Stimulated activated CD4-positive, alpha-beta T cell treated with anti-CD3 and anti-CD28 coated beads, Interleukin-4, amount 100 ng/mL, for 4 hours (primary cell): ENCODE measurements at places on chromosomes 11 and 22.

DNA sequence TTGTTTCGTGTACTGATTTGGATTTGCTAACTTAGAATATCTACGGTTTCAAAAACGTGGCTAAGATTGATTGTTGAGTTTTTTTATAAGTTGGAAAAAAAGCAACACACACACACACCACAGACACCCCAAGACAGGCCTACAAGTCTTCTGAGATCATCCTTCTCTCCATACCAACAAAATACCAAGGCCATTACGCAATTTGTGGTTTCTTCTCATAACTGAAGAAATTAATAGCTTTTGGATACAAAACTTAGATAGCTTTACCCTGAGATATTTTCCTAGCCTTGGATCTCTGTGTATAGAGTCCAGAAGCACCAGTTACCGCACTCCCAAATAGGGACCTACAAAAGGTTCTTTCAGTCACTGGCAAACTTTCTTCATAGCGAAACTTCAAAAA lies 113.6 kb downstream of the SIK3 start:
- DNase-seq = no peak

- no peak for DNase-seq
Observed at GRCh38 chr11:70381872-70382861, 16.2 kb upstream of the CTTN start.

GRCh38 chr11:86800076-86800959 lies at the start of gene PRSS23:
Gene PRSS23, plus strand, starts transcription at chr11:86800542. Its CDS starts 7,102 bp downstream, at chr11:86807644.
- peak; percentile 36 for DNase-seq

GRCh38 chr11:128741916-128742315 lies 48.0 kb downstream of the FLI1 start:
- no peak for DNase-seq

GRCh38 chr11:67588136-67588503 lies 4.5 kb downstream of the GSTP1 start:
- DNase-seq = no peak

GRCh38 chr11:86592659-86593451 lies 79.6 kb downstream of the ME3 start:
- peak; percentile 74 for DNase-seq

GRCh38 chr22:39825661-39826102 lies 67.9 kb downstream of the ENTHD1 start:
- no peak for DNase-seq

DNA sequence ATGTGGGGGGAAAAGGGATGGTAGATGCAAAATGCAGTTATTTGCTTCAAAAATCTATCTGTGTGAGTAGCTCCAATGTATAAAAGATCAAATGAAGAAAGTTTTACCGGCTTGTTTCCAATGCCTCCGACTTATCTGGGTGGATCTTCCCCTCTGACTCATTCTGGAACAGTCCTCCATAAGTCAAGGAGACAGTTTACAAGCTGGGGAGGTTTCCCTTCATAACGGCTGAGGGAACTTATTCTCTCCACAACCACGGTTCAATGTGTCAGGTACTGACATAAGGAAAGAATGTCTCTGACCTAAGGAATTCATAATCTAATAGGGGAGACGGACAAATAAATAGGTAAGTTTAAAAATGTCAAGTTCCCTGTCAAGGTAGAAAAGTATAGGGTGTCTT lies 49.7 kb upstream of the BIRC3 start:
- no peak for DNase-seq

GRCh38 chr22:46677323-46678002 lies 57.3 kb downstream of the GRAMD4 start:
- DNase-seq = no peak

DNA sequence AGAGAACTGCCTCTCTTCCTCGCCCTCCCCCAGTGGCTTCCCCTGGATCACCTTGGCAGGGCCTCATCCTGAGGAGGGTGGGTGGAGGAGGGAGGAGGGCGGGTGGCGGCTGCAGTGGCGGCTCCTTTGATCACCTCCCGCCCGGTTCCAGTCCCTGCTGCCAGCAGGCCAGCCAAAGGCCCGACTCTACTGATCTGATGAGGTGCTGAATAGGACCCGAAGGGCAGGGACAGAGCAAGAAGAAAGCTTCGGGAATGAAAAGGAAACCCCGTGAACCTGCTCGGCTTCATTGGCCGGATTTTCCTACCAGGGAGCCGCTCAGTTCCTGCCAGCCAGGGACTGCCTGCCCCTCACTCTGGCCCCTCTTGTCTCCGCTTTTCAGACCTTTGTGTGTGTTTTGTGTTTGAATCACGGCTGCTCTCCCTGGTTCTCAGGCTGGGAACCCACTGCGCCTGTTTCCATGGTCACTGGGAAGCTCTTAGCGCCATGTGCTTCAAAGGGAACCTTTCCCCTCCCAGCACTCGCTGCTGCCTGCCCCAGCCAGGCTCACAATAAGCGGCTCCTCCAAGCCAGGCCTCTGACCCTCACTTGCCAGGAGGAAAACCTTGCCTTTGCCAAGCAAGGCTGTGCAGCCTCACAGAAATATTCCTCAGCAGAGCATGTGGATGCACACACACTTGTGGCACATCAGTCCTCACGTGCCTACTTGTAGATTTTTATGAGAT lies 56.8 kb downstream of the C22orf31 start:
- DNase-seq = no peak

- no peak for DNase-seq
Observed at GRCh38 chr22:49749227-49749626, 78.4 kb downstream of the BRD1 start.

DNA sequence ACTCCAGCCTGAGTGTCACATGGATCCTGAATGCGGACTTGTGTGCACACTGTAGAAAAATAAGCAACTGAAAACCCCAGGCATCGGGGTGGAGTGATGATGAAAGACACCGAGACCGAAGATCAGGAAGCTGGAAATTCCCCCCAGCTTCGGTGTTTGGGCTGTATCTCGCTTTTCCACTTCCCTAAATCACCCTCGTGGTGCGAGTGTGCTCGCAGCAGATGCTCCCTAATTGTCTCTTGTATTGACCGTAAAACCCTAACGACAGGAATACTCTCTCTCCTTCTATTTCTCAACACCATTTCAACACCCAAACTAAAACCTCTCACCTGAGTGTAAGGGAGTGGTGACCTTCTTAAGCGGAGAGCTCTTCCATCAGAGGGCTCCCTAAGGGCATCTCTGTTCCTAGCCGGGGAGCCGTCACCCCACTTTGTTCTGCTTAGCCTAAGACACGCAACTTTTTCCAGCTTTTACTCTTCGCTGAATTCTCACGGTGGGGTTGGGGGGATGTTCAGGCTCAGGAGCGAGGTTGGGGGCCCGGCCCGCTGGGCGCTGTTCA lies 635 bp upstream of the GRK3 start:
- DNase-seq = peak; percentile 18

DNA sequence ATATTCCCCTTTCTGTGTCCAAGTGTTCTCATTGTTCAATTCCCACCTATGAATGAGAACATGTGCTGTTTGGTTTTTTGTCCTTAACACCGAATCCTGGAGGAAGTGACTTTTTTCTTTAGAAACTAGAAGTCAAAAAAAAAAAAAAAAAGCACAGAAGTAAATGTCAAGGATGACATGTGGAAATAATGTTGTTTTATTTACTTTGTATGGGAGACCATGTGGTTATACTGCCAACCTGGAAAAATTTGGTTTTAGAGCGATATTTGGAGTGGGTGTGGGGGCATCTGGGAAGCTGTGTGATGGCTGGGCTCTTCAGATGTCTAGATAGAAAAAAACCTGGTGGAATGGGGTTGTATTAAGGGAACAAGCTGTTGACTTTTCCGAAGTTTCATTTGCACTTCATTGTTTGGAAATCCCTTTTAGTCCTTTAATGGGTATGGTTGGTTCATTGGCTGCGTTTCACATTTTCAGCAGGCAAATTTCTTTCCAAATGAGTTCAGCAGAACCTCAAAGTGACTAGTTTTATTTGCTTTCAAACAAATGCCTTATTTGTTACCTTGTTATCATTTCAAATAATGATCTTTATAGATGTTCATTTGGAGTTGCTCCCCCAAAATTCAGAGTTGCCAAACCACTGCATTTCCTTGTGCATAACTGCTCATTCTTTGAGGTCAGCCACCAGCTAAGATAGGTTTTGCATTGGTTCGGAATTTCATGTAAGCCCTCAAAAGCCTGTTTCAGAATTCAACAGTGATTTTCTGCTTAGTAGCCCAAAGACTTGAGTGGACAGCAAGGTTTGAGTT lies 508.2 kb downstream of the METTL15 start:
- no peak for DNase-seq

DNA sequence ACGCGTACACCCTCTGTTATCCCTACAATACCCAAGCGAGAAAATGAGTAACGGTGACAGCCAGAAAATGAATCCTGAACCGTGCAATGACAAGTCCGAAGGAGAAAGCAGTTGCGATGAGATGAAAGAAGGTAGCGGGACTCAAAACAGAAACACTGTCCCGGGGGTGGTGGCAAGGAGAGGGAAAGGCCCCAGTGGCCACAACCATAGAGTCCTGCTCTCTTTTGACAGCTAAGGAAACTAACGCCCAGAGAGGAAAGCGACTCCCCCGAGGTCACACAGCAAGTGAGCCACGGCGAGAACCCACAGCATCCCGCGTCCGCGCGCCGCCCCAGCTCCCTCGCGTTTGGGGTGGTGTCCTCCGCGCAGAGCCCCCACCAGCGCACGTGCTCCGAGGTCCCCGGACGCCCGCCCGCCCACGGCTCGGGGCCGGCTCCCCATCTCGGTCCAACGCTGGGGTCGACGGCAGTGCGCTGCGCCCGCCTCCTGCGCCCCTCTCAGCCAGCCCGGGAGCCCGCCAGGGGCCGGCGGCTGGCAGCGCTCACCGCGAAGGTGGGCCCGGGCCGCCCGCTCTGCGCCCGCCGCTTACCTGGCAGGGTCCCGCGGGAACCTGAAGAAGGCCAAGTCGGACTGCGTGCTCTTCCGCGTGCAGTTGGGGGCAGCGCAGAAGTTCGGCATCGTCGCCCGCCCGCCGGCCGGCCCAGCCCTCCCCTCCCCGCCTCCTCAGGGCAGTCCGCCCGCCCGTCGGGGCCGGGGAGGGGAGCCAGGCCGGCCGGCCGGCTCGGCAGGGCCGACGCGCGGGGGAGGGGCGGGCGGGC lies 564 bp downstream of the THAP12 start:
- DNase-seq = peak; percentile 43

DNA sequence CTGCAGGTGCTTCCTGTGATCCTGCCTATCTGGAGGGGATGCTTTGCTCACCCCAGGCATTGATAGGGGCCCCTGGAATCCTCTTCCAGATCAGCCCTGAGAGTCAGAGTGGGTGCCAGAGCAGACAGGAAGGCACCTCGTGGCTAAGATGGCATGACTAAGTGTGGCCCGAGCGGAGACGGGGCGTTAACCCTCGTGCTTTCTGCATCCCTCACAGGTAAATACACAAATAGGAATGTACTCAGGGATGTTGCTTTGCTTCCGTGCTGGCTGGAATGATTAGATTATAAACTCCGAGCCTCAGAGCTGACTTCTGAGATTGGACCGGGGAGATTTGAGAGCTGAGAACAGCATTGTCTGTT lies 312.7 kb upstream of the B3GAT1 start:
- DNase-seq = no peak

DNA sequence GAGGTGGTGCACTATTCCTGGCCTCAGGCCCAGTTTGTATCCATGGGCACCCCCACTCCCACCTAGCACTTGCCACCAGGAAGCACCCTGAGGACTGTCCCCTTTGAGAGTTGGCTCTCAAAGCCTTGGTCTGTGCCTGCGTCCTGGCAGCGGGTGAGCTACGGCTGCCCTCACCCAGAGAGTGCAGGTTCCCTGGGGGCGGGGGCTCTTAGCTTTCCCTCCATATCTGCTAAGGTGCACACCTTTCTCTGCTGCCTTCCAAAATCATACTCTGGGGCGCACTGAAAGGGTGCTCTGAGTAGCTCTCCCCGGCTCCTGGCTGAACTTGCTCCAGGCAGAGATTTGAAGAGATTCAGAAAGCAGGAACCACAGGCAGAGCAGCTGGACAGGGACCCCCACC lies 7.1 kb downstream of the KCNQ1 start:
- DNase-seq = no peak

- DNase-seq = peak; percentile 35
Observed at GRCh38 chr11:47259232-47259977, 1.6 kb downstream of the NR1H3 start.

DNA sequence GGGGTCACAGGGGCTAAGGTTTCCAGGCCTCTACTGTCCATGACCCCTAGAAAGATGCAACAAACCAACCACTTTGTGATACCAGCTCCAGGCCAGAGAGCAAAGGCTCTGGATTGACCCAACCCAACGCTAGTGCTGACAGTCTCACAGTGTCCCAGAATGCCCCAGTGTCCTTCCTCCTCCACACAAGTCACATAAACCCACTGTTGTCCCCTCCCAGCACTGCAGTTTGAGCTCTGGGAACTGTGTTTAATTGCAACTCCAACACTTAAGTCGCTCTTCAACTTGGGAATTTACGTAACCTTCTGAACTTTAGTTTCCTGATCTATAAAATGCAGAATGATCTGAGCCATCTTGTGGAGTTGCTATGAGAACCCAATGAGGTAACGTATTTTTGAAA lies 47.5 kb downstream of the PC start:
- DNase-seq = no peak

GRCh38 chr11:36404831-36405230 lies 105.2 kb downstream of the TRAF6 start:
- DNase-seq = no peak

DNA sequence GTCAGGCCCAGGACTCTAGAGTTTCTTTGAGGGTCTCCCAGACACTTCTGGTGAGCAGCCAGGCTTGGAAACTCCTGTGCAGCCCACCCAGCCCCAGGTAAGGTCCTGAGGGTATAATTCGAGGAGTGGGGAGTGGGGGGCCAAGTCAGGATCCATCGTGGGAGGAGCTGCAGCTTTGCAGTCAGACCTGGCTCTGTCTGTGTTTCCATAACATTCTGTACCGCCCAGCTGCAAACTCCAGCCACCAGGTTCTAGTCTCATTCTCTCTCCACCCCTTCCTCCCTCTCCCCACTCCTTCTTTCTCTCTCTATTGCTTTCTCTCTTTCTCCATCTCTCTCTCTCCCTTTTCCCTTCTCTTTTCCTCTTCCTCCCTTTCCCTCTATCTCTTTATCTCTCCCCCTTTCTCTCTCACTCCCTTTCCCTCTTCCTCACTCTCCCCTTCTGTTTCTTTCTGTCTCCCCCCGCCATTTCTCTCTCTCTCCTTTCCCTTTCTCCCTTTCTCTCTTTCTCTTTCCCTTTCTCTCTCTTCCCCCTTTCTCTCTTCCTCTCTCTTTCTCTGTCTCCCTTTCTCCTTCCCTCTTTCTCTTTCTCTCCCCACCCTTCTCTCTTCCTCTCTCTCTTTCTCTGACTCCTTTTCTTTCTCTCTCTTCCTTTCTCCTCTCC lies 127.2 kb downstream of the MN1 start:
- DNase-seq = no peak

DNA sequence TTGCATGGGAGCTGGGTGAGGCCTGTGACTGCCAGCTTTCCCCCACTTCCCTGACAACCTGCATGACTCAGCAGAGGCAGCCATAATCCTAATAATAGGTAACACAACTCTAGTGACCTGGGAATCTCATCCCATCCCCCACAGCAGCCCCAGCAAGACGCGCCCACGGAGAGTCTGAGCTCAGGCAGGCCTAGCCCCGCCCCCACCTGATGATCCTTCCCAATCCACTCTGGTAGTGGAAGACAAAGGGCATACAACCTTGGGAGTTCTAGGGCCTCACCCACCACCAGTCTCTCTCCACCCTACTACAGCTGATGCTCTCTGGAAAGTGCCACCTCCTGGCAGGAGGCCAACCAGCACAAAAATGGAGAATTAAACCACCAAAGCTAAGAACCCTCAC lies 60.3 kb downstream of the CWF19L2 start:
- no peak for DNase-seq

GRCh38 chr11:120316880-120317688 lies 8.0 kb upstream of the TLCD5 start:
- no peak for DNase-seq
